Glutamatergic neuron (in vitro differentiated cells): ENCODE measurements at places on chromosomes 16 and 17. TPM values are rescaled to one million over a fixed set of nuclear protein-coding genes. Genes with fewer than 3 reads are reported as not detected.
A peak's percentile ranks its signal among the peaks of the same experiment; 100 is the strongest.

DNA sequence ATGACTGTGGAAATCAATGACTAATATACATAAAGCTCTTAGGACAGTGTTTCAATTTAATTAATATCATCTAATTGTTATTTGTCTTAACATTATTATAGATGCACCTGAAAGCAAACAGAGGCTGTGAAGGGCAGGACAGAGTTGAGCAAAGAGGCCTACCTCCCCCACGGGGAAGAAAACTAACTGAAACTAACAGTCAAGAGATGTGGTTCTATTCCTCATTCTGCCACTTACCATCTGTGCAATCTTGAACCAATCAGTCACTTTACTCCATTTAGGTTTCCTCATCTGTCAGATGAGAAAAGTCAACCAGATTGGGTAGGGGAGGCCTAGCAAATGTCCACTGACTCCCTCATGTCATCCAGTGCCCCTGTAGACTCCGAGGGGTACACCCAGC lies 59.1 kb downstream of the C17orf67 start:
- no peak overlapping the region for H3K27ac ChIP-seq
- H3K4me1 ChIP-seq, result peaks cover 9% of the 10 kb centered on the region
- peaks cover 4% of the 10 kb centered on the region for H3K36me3 ChIP-seq
- no peak for DNase-seq
- no peak overlapping the region for H3K4me3 ChIP-seq

RPH3AL gene
- 22.3 TPM for total RNA-seq

- H3K4me1 ChIP-seq, result peaks cover 42% of the 10 kb centered on the region
- peak overlapping the region; percentile 92 for H3K27ac ChIP-seq
- no peak for DNase-seq
- peak overlapping the region; percentile 53 for H3K4me3 ChIP-seq
- peaks cover 5% of the 10 kb centered on the region for H3K36me3 ChIP-seq
Observed at GRCh38 chr16:47617732-47618131, 156.6 kb downstream of the PHKB start.

- H3K27ac ChIP-seq, result no peak overlapping the region
- DNase-seq, result no peak
- H3K4me1 ChIP-seq, result peaks cover 14% of the 10 kb centered on the region
- H3K4me3 ChIP-seq, result no peak overlapping the region
- peaks cover 2% of the 10 kb centered on the region for H3K27me3 ChIP-seq
Observed at GRCh38 chr17:2612630-2613029, 19.2 kb downstream of the PAFAH1B1 start.

DNA sequence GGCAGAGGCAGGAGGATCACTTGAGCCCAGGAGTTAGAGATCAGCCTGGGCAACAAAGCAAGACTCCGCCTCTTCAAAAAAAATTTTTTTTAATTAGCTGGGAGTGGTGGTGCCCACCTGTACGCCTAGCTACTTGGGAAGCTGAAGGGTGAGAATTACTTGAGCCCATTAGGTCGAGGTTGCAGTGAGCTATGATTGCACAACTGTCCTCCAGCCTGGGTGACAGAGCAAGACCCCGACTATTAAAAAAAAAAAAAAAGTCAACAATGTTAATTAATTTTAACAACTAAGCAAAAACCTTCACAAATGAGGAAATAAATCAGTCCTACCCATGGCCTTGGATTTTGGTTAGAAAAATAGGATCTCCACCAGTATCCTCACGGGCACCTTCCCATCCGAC lies 5.4 kb downstream of the DHX58 start:
- no peaks in the 10 kb centered on the region for H3K36me3 ChIP-seq
- no peak overlapping the region for H3K27ac ChIP-seq
- peaks cover 3% of the 10 kb centered on the region for H3K4me1 ChIP-seq
- H3K4me3 ChIP-seq, result peak overlapping the region; percentile 76

TBC1D3K gene
- total RNA-seq, result not detected

AURKB gene
- 17.3 TPM for total RNA-seq

GRCh38 chr16:65697065-65697464 lies 575.2 kb upstream of the CDH11 start:
- DNase-seq, result no peak
- H3K4me3 ChIP-seq, result no peak overlapping the region
- H3K27me3 ChIP-seq, result peaks cover 2% of the 10 kb centered on the region

SNAI3 gene
- total RNA-seq, result not detected

PSME3 gene
- total RNA-seq, result 127 TPM

GRCh38 chr17:4679658-4680057 lies 24.3 kb downstream of the PELP1 start:
- no peaks in the 10 kb centered on the region for H3K36me3 ChIP-seq
- H3K4me3 ChIP-seq, result no peak overlapping the region
- H3K27ac ChIP-seq, result no peak overlapping the region
- H3K27me3 ChIP-seq, result peaks cover 3% of the 10 kb centered on the region
- H3K4me1 ChIP-seq, result no peaks in the 10 kb centered on the region

- peak overlapping the region; percentile 17 for H3K27ac ChIP-seq
- H3K4me3 ChIP-seq, result peak overlapping the region; percentile 52
- peaks cover 14% of the 10 kb centered on the region for H3K36me3 ChIP-seq
- peaks cover 11% of the 10 kb centered on the region for H3K27me3 ChIP-seq
- no peak for DNase-seq
Observed at GRCh38 chr16:49641250-49641649, 214.7 kb downstream of the ZNF423 start.

DNA sequence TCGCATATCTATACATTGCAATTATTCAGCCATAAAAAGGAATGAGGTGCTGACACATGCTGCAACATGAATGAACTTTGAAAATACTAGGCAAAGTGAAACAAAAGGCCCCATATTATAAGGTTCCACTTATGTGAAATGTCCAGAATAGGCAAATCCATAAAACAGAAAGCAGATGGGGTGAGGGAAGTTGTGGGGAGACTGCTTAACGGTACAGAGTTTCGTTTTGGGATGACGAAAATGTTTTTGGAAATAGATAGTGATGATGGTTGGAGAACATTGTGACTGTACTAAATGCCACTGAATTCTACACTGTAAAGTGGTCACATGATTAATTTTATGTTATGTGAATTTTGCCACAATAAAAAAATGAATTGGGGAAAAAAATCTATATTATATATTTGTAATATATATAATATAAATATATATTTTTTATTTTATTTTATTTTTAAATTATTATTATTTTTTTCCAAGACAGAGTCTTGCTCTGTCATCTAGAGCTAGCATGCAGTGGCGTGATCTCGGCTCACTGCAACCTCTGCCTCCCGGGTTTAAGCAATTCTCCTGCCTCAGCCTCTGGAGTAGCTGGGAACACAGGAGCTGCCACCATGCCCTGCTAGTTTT lies 4.2 kb upstream of the GNA13 start:
- peaks cover 3% of the 10 kb centered on the region for H3K27me3 ChIP-seq
- no peak for DNase-seq
- H3K36me3 ChIP-seq, result no peaks in the 10 kb centered on the region
- H3K4me3 ChIP-seq, result no peak overlapping the region

LPO gene
- total RNA-seq, result not detected

DNA sequence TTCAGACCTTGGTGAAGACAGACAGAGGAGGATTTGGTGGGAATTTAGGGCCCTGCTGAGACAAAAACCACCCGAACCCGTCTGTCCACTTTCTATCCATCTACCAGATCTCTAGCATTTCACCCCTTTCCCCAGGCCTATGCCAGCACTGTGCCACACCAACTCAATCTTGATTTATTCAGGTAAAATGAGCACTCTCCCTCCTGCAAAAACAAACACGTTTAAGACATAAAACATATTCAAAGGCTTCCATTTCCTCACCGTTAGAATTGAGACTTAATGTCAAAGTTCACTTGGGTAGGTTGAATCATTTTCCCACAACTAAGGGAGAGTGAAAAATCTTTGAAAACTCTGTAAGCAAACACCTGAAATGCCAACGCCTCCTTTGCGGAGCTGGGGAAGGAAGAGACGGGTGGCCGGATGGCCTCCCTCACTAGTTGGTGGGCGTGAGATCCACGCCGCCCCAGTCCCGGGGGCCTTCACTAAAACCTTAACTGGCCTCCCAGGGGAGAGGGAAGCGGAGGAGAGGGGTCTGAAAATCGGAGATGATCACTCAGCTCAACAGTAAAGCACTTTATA lies 862 bp downstream of the DCAKD start:
- peak overlapping the region; percentile 98 for H3K4me3 ChIP-seq
- peaks cover 6% of the 10 kb centered on the region for H3K4me1 ChIP-seq
- peaks cover 5% of the 10 kb centered on the region for H3K27me3 ChIP-seq
- no peak for DNase-seq

GRCh38 chr17:73234736-73235135 lies 26.9 kb downstream of the CPSF4L start:
- H3K27me3 ChIP-seq, result peaks cover 7% of the 10 kb centered on the region
- no peak overlapping the region for H3K27ac ChIP-seq
- no peaks in the 10 kb centered on the region for H3K36me3 ChIP-seq
- no peak overlapping the region for H3K4me3 ChIP-seq

DNA sequence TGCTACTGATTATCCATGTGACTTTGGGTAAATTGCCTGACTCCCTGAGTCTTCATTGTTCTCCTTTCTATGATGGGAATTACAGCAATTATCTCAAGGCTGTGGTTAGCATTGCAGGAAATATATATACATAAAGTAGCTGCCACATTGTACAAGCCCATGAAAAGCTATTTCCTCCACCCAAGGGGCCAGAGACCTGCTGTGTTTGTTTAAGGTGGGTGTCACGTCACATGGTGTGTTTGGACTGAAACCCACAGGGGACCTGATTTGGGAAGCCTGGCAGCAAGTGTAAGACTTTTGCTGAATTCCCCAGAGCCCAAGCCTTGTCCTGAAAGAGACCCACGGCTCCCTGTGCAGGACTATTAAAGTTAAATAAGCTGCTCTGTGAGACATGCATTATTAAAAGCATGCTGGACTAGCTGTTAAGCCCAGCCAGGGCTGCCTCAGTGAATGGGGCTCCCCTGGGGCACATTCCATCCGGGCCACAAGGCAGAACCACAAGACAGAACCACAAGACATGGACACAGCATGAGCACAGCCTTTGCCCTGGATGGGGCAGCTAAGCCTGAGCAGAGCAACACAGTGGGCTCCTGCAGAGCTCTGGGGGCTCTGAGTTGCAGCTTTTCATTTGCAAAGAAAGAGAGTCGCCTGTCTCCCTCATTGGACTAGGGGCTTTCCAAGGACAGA lies 148.9 kb downstream of the SPACA3 start:
- peak; percentile 25 for DNase-seq
- H3K27ac ChIP-seq, result no peak overlapping the region
- H3K27me3 ChIP-seq, result peaks cover 4% of the 10 kb centered on the region
- no peaks in the 10 kb centered on the region for H3K4me1 ChIP-seq
- no peaks in the 10 kb centered on the region for H3K36me3 ChIP-seq

DNA sequence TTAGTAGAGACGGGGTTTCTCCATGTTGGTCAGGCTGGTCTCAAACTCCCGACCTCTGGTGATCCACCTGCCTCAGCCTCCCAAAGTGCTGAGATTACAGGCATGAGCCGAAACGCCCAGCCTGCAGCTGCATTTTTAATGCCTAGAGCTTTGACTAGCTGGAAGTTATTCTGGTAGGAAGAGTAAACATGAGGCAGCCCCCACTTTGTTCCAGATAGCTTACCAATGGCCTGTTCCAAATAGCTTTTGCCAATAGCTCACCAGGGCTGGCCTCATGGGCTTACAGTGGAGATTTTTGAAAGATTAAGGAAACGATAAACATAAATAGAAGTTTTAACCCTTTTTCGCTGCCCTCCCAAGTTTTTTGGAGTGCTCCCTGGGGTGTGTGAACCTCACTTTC lies 9.8 kb downstream of the TRPV2 start:
- DNase-seq, result no peak
- H3K4me3 ChIP-seq, result no peak overlapping the region
- H3K27ac ChIP-seq, result no peak overlapping the region
- no peaks in the 10 kb centered on the region for H3K36me3 ChIP-seq
- H3K4me1 ChIP-seq, result no peaks in the 10 kb centered on the region

LITAF gene
- 29.2 TPM for total RNA-seq

KRT16 gene
- not detected for total RNA-seq

CES3 gene
- total RNA-seq, result 4.1 TPM

GRCh38 chr17:48513097-48513496 lies 17.7 kb downstream of the HOXB1 start:
- no peaks in the 10 kb centered on the region for H3K36me3 ChIP-seq
- peaks cover 6% of the 10 kb centered on the region for H3K27me3 ChIP-seq
- H3K27ac ChIP-seq, result no peak overlapping the region

GRCh38 chr16:30524575-30525568 lies 1.5 kb downstream of the ZNF768 start:
- H3K27me3 ChIP-seq, result peaks cover 5% of the 10 kb centered on the region
- H3K4me3 ChIP-seq, result no peak overlapping the region
- H3K36me3 ChIP-seq, result no peaks in the 10 kb centered on the region
- peaks cover 10% of the 10 kb centered on the region for H3K4me1 ChIP-seq
- no peak for DNase-seq

GRCh38 chr17:13428611-13429042 lies 173.1 kb downstream of the HS3ST3A1 start:
- no peak overlapping the region for H3K27ac ChIP-seq
- no peaks in the 10 kb centered on the region for H3K36me3 ChIP-seq
- DNase-seq, result no peak
- no peak overlapping the region for H3K4me3 ChIP-seq
- peaks cover 4% of the 10 kb centered on the region for H3K4me1 ChIP-seq

DNA sequence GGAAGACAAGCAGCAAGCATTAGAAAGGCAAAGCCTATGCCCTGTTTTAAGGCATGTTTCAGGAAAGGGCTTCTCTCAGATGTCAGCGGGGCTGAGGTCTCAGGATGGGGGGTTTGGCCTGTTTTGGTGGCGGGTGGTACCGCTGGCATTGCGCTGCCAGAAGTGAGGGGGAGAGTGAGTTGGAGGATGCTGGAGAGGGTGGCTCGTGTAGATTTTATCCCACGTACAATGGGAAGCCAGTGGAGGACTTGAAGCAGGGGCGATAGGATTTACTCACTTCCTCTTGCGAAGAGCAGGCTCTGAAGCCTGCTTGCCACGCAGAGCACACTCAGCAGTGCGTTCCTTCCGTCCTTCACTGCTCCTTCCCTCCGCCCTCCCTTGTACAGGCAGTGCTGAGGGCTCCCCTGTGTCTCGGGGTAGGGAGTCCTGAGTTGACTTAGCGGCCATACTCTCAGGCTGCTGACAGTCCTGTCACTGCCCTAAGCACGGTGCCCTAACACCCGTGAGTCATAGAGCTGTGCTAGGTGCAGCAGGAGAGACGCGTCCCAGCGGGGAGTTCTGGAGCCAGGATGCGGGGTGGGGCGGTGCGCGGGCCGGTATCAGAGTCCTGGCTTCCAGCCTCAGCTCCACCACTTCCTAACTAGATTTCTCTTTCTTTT lies 113.1 kb downstream of the SNX29 start:
- H3K27me3 ChIP-seq, result peaks cover 2% of the 10 kb centered on the region
- peaks cover 17% of the 10 kb centered on the region for H3K4me1 ChIP-seq
- peak overlapping the region; percentile 50 for H3K4me3 ChIP-seq
- no peak overlapping the region for H3K27ac ChIP-seq
- no peaks in the 10 kb centered on the region for H3K36me3 ChIP-seq

GRCh38 chr17:1752425-1753262 lies 9.2 kb upstream of the SERPINF1 start:
- H3K27ac ChIP-seq, result no peak overlapping the region
- peaks cover 4% of the 10 kb centered on the region for H3K27me3 ChIP-seq
- H3K4me3 ChIP-seq, result no peak overlapping the region

CACNA1H gene
- 161 TPM for total RNA-seq
